Suppressor macrophage (primary cell): ENCODE measurements at places on chromosomes 5 and 9.

DNA sequence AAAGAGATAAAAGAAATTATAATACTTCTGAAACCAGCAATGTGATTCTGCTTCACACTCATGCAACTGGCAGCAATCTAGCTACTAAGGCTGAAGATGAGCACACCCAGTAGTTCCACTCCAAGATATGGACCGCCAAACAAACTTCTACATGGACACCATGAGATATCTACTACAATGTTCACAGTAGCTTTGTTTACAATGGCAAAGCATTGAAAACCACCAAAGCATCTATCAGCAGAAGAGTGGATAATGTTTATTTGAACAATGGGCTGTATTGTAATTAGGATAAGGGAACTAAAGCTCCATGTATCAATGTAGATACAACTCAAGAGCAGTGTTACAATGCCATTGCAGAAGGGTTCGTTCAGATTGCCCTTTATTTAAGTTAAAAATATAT, 91.2 kb upstream of the ERBIN start:
- DNase-seq = no peak

GRCh38 chr9:18877984-18878383, 155.0 kb downstream of the SAXO1 start:
- no peak for DNase-seq

- DNase-seq = no peak
Observed at GRCh38 chr5:158543539-158544387, 556.0 kb downstream of the EBF1 start.

DNA sequence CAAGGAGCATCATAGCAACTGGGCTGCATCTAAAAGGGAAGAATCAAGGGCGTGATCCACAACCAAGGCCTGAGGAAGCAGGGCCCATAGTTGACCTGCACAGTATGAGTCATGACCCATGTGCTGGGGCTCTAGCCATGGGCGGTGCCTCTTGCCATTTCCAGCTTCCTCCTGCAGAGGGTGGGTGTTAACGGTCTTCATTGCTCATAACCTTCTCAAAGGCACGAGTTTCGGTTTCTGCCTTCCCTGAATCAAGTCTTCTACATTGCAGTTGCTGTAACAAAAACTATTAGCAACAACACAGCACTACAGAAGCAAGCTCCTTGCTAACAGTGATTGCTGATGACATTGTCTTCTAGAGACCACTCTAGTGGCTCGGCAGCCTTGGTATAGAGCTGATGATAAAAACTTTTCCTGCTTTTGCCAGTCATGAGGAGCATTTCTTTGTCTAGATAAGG, 66.9 kb downstream of the CTSL start:
- peak; percentile 99 for DNase-seq

DNA sequence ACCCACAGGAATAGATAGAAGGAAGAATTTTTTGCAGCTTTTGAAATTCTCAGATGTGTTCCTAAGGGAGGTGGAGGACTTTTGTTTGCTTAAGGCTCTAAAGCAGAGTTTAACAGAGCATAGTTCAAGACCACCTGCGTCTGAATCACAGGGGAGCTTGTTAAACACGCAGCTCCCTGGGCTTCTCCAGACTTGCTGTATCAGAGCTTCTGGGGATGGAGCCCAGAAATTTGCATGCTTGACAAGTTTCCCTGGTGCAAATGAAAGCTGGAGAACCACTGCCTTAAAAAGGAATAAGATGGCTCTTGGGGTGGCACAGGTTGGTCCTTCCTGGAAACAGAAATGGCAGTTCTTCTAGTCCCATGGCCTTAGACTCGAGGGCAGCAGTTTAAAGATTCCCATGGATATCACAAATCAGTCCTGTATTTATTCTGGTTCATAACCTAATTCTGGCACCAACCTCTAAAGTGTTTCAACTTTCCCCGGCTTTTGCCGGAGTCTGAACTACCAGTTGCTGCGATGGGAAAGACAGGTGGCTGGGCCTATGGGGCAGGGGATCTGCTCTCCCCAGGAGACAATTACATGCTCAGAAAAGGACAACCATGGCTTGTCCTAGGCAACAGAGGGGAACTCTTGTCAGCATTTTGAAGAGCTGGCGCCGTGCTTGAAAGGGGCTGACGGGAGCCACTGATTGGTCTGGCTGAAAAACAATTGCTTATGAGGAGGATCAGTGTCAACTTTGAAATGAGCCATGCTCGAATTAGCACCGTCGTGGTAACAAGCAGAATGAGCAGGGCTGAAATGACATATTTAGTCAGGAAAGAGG, 599.6 kb downstream of the CCDC171 start:
- no peak for DNase-seq

- no peak for DNase-seq
Observed at GRCh38 chr9:135888766-135889394, 18.5 kb downstream of the CAMSAP1 start.

DNA sequence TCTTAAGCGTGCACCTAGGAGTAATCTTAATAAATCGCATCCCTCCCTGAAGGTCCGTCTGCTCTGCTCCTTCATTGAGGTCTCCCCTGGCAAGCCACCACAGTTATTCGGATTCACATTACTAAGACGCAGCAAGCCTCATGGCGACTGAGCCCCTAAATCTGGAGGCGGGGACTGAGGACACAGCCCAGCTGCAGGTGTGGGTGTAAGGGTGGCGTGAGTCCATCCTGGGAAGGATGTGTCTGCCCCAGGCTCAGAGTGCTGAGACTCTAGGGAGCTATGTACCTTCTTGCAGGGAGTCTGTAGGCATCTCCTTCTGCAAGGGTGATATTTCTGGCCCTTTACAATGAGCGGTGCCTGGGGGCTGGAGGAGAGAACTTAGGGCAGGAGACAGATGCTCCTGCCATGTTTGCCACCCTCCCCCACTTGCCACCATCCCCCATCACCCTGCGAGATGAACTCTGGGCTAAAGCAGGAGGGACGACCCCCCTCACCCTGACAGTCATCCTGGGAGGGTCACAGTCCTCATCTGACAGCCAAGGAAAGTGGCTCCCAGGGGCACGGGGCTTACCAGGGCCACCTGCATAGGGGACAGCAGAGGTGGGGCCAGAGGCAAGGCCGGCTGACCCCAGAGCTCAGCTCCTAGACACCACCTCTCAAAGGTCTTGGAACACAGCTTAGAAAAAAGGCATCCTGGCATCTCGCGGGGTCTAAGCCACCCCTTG, 76.4 kb upstream of the FCN1 start:
- DNase-seq = no peak
